Mucosa of gallbladder (tissue), 1 donor: ENCODE measurements at places on chromosomes 5 and 9. TPM values are rescaled to one million over a fixed set of nuclear protein-coding genes. Genes with fewer than 3 reads are reported as not detected.

The CFAP90 gene
- not detected for total RNA-seq

DNA sequence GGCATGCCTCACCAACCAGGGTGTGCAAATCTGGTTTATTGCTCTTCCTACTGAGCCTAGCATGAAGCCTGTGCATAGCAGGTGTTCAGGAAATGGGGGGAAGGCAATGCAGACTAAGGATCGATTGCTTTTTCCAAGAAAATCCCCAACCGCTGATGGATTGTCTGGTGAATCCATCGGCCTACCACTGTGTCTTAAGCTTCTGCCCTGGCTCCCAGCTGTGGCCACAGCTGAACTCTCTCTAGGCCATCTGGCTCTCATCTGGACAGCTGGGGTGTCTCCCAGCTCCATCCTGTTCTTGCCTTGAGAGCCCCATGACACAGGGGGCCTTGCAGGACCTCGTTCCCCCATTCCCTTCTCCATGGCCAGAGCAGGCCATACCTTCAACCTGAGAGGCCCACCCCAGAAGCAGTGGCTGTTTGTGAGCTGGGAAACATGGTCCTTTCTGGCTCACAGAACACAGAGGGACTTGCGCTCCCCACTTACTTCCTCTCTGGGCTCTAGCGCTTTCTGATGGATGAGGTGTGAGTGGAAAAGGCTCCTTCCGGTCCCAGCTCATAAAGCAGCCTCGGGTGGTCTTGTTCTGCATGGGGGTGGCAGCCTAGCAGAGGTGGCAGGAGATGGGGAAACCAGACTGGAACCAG lies 41.8 kb downstream of the COL27A1 start:
- DNase-seq: no peak

The TRAF2 gene
- 19.6 TPM for total RNA-seq

DNA sequence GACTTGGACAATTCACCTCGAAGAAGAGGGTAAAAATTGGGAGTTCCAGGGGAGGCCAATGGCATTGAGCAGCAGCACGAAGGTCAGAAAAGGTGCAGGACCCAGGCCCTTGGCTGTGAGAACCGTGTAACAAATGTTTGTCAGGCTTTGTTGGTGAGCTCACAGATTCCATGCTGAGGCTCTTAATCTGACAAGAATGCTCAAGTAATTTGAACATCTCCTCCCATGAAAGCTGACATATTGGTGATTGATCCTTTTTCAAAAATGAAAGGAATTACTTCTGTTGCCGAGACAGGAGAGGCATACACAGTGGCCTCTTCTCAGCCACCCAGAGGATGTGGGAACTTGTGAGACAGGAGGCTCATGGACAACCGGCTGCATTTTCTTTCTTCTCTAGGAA lies 11.6 kb downstream of the RAI14 start:
- DNase-seq: no peak

The KCNMB1 gene
- 20.9 TPM for total RNA-seq

DNA sequence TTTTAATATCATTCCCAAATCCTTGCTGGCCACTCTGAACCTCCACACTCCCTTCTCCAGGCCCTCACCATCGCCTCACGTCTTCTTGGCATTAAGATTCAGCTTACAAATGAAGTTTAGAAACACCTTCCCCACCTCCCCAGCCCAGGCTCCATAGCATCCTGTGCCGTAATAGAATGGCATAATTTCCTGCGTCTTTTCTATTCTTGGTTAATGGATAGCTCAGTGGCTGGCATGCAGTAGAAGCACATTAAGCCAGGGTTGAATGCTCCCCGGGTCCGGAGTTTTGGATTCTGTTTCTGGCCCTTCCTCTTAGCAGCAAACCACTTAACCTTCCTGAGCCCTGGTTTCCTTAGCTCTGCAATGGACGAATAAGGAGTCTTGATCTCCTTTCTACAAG lies 13.8 kb downstream of the WWC1 start:
- DNase-seq: no peak
